Melanocyte of skin (primary cell): ENCODE measurements at places on chromosomes 5 and 9. TPM values are rescaled to one million over a fixed set of nuclear protein-coding genes. Genes with fewer than 3 reads are reported as not detected.

OR5C1 gene
- not detected in 2 replicates for total RNA-seq

NEUROG1 gene
- total RNA-seq, result not detected in 2 replicates

CRAT gene
- total RNA-seq, result 17.3 and 23.9 TPM in 2 replicates

SPINK13 gene
- not detected in 2 replicates for total RNA-seq

ISL1 gene
- not detected in 2 replicates for total RNA-seq

SLC24A2 gene
- under 0.01 TPM in 1 of 2 replicates, not detected in the other for total RNA-seq

BTNL3 gene
- total RNA-seq, result not detected in 2 replicates

EGFLAM gene
- not detected in 2 replicates for total RNA-seq

GPR21 gene
- total RNA-seq, result 0.67 and 2.9 TPM in 2 replicates

PLPPR1 gene
- total RNA-seq, result not detected in 2 replicates

ECM2 gene
- under 0.01 TPM in 1 of 2 replicates, not detected in the other for total RNA-seq

SEMA6A gene
- 74.6 and 75.7 TPM in 2 replicates for total RNA-seq
